ENCODE measurements at places on chromosomes 12 and 14.

- ATAC-seq, result peak; percentile 38
These were observed at the start of gene GALNT9 for GRCh38 chr12:132329036-132329719. Gene GALNT9 (minus strand): TSS chr12:132329589. CDS start chr12:132329203, 386 bp downstream.

- no peak for ATAC-seq
These were observed 196.6 kb upstream of the DCN start for GRCh38 chr12:91379051-91379775.

GRCh38 chr14:84785996-84786395, 743.9 kb upstream of the FLRT2 start:
- ATAC-seq, result no peak

DNA sequence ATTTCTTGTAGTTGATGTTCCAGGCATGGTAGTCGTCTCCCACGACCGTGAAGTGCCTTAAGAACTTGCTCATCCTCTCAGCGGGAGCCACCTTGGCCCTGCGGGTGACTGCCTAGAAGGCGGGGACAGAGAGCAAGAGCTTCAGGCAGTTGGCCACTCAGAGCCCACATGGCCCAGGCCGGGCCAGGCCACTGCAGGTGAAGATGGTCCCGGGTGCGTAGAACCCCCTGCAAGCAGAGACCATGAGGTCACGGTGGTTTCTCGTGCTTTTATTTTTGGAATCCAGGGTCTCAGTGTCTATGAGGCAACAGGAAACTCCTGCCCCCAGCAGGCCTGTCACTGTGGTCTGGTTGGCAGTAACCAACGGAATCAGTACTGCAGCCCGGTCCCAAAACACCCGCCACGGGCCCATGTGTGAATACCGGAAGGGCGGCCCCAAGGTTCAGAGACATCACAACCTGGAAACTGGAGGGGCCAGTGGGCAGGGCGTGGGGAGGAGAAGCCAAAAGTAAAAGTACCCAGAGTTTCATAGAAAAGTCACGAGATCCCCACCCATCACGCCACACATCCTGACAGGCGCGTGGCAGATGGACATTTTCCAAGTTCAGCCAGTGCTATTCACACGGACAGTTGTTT, 27.5 kb downstream of the HVCN1 start:
- peak; percentile 96 for ATAC-seq

- no peak for ATAC-seq
These were observed 107.6 kb downstream of the PTPRB start for GRCh38 chr12:70529647-70530046.

GRCh38 chr12:119644930-119645329, 23.0 kb upstream of the PRKAB1 start:
- ATAC-seq, result no peak

DNA sequence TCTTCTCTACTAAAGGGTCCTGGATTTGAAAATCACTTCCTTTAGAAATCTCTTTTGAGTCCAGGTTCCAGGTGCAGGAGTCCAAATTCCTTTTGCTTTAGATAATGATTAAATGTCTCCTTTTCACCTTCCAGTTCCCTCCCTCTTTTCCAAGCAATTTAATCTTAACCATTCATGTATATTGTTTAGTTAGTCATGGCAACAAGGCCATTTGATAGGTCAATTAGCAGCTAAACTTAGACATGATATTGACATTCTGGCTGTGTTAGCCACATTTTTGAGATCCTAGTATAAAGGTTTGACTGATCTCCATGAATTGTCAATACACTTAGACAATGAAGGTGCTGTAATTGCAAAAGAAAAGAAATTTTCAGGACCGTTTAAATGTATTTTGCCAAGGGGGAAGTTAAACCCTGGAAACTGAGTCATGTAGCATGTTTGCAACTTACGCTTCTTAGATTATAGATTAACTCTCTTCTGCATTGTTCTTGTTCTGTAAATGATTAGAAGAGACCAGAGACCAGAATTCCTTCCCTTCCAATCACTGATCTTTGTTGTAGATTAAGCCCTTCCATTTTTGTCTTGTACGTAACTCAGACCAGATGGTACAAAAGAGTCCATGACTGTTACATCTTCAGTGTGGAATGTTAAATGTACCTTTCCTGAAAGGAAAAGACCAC, 12.4 kb upstream of the C12orf75 start:
- no peak for ATAC-seq

- no peak for ATAC-seq
These were observed 133.4 kb downstream of the CEP83 start for GRCh38 chr12:94326234-94326633.

- peak; percentile 28 for ATAC-seq
These were observed 51.1 kb downstream of the GTF2A1 start for GRCh38 chr14:81169711-81170103.

DNA sequence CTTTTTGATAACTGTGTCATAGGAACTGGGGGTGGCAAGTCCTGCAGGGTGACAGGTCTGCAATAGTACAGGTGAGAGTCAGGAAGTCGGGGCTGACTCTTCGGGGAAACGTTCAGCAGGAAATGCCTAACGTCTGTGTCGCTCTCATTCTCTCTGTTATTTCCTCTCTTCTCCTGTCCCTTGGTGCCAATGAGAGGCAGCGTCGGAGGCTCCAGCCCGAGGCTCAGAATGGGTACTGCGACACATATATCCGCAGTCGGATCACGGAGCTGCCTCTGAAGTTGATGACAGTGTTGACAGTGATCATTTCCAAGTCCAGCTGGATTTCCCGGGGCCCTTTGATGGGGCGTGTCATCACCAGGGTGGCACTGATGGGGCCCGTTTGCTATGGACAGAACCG, 2.7 kb upstream of the TC2N start:
- ATAC-seq, result no peak

GRCh38 chr12:56645201-56645716, 525 bp downstream of the ATP5F1B start:
- no peak for ATAC-seq

- ATAC-seq, result no peak
These were observed 82.8 kb downstream of the TNFAIP2 start for GRCh38 chr14:103206023-103206481.

GRCh38 chr12:113069751-113070116, 13.2 kb downstream of the DTX1 start:
- ATAC-seq, result no peak

DNA sequence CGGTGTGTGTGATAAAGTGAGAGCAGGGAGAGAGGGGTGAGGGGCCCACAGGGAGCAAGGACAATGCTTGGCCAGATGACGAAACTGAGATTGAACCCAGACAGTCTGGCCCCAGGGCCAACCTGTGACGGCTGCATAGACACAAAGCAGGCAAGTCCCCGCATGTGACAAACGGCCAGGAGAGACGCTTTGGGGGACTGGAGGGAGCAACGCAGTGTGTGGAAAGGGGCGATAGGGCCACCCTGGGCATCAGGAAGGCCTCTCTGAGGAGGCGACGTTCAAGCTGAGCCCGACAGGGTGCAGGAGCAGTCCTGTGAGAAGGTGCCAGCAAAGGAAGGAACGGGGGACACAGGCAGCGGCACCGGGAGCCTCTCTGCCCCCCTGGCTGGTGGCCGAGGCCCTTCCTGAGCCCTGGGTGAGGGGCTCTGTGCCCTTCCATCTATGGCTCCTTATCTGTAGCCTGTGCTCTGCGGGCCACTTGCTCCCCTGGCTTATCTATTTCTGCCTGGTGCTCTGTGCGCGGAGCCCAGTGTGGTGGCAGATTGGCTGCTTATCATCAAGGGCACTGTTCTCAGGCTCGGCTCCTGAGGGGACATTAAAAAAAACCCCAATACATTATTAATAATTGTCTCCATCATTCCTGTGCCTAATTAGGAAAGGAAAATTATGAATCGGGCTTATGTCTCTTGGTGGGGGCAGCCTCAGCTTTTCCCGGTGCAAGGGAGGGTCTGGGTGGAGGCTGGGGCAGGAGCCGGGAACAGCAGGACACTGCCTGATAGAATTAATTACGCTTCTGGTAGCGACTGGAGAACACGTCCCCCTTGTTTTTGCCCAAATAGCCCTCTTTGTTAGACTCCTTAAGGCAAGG, 39.8 kb downstream of the PRIMA1 start:
- ATAC-seq, result no peak

DNA sequence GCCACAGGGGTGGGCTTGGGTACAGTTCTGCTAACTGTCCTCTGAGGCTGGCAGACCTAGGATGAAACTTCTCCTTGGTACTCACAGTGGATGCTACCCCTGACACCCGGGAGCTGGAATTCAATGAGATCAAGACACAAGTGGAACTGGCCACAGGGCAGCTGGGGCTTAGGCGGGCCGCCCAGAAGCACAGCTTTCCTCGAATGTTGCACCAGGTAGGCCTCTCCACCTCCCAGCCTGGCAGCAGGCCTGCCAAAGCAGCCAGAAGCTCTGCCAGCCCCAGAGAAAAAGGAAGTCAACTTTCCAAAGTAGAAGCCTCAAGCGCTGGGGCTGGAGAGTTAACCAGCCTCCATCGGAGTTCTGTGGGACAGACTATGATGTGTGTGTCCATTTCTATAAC, 2.4 kb upstream of the NRL start:
- ATAC-seq, result no peak

DNA sequence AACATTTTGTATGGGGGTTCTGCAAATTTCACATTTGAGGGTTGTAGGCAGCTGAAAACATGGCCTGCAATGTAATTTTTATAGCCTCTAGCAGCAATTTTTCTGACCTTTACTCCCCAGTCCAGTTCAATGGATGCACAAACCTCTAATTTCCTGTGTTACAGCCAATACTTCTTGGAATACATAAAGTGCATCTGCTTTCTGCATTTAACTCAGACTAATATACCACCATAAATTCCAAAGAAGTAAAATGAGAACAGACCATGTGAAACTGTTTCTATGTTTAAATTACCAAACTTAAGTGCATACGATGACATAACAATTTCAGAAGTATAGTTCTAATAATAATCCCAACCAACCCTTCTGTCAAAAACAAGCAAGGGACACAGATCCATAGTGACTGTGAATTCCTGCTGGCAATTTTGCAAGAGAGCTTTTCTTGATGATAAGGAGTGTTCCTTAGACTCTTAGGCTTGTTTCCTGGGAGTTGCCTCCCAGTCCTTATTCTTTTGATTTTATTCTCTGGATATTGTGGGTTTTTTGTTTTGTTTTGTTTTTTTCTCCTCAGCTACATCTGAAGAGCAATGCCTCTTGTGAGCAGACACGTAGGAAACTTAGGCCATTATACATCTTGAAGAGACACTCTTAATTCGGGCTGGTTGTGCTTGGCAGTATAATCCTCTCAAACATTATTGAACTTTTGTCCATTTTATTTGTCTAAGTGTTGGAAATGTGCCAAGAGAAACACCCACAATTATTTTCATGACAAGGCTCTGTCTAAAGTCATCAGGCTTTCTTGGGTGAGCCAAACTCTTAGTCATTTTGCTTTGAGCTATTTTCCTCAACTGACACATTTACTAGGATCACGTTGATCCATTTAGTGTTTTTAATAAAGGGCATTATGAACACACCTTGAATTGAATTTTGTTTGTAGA, 51.3 kb upstream of the RERGL start:
- ATAC-seq, result no peak

DNA sequence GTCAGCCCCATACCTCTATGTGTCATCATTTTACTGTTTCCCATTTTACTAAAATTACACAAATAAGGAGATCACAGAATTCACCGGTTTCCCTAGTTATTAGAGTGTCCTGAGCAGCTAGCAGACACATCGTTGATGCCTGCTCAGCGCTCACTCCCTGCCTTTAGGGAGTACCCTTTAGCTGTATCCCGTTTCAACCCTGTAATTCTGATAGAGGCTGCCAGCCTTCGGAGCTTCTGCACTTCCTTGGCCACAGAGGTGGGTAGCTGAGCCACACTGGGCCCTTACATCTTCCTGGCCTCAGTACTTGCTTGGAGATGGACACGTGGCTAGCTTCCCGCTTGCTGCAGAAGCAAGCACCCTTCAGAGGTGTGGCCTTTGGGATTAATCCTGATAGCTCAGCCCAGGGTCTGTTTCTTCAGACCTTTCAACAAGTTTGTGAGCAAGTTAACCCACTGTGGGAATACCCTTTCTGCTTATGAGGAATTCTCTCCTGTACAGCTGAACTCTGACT, 14.3 kb upstream of the FBXW8 start:
- ATAC-seq, result no peak

DNA sequence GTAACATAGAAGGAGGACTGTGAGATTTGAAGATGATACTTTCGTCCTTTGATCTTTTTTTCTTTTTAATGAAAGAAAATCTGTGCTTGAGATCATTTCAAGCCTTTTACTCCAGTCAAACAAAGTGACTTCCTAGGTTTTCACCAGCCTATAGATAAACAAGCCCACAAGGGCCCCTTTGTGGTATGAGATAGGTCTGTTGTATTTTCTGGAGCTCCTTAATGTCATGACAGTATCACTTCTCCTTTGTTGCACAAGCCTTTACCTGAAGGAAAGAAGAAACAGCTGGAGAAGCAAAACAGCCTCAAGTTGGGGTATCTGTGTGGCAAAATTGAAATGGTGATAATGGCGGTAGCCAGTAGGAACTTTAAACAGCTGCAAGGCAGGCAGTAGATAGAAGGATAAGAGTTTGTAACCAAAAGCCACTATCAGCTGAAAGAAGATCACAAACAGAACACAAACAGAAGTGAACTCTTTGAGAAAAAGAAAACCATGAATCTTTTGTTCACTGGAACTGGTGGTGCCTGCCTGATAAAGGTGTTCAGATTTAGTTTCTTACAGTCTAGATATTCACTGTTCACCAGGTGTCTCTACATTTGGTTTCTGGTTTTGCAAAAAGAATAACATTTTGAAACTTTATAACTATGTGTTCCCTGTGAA, 96.8 kb downstream of the LGR5 start:
- peak; percentile 72 for ATAC-seq

GRCh38 chr12:83865431-83865830, 1047.2 kb downstream of the SLC6A15 start:
- ATAC-seq, result no peak

- ATAC-seq, result no peak
These were observed 138.4 kb downstream of the ADGRD1 start for GRCh38 chr12:131091976-131092691.

DNA sequence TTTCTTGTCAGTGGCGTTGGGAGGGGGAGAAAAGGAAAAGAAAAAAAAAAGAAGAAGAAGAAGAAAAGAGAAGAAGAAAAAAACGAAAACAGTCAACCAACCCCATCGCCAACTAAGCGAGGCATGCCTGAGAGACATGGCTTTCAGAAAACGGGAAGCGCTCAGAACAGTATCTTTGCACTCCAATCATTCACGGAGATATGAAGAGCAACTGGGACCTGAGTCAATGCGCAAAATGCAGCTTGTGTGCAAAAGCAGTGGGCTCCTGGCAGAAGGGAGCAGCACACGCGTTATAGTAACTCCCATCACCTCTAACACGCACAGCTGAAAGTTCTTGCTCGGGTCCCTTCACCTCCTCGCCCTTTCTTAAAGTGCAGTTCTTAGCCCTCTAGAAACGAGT, 1.9 kb downstream of the ASCL1 start:
- no peak for ATAC-seq
